HCT116 (cell line): ENCODE measurements at places on chromosomes 5 and 9. TPM values are rescaled to one million over a fixed set of nuclear protein-coding genes. Genes with fewer than 3 reads are reported as not detected.

The NIM1K gene
- total RNA-seq: 0.44 TPM

The CCDC192 gene
- total RNA-seq: not detected

The SIGMAR1 gene
- 109 TPM for total RNA-seq

The ADRB2 gene
- total RNA-seq: 0.25 TPM

The JADE2 gene
- total RNA-seq: 39.9 TPM

DNA sequence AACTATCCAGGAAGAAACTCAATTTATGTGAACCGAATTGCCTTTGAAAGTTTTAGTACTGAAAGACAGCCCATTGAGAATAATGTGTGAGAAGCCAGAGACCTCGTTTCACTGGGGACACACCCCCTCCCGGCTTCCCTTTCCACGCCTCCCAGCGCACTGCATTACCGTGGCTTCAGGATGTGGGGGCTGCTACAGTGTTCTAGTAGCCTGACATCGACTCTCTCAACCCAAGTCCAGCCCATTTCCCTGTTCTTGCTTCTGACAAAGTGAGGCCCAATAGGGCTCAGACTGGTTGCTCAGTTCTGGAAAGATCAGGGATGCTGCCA is 3.5 kb downstream of the PAX5 start:
- DNase-seq: no peak

- DNase-seq: no peak
Observed at GRCh38 chr5:128237546-128237945, 154.0 kb downstream of the SLC12A2 start.

GRCh38 chr9:114855488-114855887 is 49.6 kb upstream of the TNFSF15 start:
- DNase-seq: no peak

DNA sequence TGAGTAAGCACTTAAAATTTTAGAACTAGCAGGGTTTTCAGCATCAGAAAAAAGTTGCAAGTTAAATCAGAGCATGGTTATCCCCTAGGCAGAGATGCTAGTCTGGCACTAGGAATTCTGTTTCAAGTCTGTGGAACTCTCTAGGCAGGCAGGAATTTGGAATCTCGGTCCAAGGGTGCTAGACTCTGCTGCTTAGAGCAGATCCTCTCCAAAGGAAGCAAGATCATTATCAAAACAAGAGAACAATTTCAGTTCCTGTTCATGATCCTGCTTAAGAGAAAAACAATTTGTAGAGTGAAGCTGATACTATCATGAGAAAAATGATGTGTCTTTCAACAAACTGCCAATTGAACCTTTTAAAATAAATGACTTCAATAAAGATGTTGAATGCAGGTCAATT is 420.7 kb downstream of the KIF4B start:
- DNase-seq: no peak

DNA sequence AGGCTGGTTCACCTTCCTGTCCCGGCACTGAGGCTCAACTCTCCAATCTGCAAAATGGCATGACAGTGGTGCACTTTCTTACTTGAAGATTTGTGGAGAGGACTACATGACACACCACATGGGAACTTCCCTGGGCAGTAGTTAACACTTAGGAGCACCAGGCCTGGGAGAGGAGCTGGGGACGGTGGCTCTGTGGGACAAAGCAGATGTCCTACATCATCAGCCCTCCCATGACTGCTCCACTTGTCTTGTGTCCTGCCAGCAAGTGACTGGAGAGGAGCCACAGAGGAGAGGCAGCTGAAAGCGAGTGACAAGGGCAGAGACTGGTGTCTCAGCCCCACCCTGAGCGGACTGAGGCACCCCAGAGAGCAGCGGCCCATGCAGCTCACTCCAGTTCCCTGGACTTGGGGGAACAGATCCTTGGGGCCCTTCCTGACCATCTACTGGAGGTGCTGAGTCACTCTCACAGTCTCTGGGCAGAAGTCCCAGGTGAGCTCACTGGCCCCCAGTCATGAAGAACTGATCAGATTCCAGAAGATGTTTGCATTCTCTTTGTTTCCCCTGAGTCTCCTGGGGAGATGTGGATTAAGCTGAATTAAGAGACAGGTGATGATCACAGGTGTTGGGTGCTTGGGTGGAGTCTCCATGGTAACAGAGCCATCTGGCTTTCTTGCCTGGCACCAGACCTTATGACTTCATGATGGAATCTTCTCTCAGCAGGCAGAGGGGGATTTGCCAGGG is 13.2 kb upstream of the SLC25A48 start:
- DNase-seq: no peak

- DNase-seq: no peak
Observed at GRCh38 chr5:135873831-135874230, 21.8 kb downstream of the IL9 start.

GRCh38 chr5:150763023-150763769 is 4.4 kb upstream of the DCTN4 start:
- no peak for DNase-seq

- DNase-seq: no peak
Observed at GRCh38 chr5:2165203-2165602, 282.5 kb upstream of the IRX4 start.

DNA sequence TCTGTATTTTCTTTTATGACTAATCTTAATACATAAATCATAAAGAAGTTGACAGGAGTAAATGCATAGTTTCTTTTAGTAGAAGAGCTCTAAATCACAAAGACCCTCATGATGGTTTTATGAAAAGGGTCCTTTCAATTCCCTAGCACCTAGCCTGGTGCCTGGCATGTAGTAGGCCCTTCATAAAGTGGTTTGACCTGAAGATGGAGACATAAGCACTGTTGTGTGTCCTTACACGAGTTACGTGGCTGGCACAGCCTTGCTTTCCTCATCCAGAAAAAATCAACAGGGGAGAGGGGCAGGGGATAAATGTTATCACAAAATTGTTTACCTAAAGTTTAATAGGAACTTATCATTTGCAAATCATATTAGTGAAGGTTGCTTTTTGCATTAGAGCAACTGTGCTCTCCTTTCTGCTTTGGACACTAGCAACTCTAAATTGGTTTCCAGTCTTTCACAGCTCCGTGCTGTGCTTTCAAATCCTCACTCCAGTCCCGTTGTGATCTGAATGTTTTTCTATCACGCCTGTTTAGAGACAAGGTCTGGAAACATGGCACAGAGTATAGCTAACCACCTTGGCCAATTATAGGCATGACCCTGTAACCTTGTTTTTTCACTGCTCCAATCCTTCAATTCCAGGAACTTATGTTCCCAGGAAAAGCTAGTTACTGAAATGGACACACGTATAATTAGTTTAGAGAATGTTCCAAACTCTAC is 55.7 kb downstream of the ARL15 start:
- DNase-seq: no peak

- DNase-seq: no peak
Observed at GRCh38 chr9:13651526-13651925, 372.0 kb upstream of the MPDZ start.

DNA sequence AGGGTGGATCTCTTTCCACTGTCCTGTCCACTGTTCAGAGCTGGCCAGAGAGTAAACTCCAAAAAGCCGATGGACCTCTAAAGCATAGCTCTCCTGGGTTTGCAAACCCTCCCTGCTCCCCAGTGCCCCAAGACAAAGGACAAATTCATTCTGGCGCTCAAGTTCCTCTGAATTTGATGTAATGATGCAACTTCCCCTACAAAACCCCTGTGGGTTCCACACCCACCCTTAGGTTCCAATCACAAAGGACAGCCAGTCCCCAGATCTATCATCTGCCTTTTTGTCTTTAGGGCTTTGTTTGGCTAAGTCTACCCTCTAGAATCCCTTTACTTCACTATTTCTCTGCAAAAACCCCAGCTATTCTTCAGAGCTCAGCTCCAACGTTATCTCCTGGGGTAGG is 57.4 kb upstream of the SLC25A51 start:
- DNase-seq: no peak
